ENCODE measurements at places on chromosomes 11 and 22.
A peak's percentile ranks its signal among the peaks of the same experiment; 100 is the strongest.

- DNase-seq: no peak
These were observed 76.0 kb upstream of the GALNT18 start for GRCh38 chr11:11697796-11698195.

DNA sequence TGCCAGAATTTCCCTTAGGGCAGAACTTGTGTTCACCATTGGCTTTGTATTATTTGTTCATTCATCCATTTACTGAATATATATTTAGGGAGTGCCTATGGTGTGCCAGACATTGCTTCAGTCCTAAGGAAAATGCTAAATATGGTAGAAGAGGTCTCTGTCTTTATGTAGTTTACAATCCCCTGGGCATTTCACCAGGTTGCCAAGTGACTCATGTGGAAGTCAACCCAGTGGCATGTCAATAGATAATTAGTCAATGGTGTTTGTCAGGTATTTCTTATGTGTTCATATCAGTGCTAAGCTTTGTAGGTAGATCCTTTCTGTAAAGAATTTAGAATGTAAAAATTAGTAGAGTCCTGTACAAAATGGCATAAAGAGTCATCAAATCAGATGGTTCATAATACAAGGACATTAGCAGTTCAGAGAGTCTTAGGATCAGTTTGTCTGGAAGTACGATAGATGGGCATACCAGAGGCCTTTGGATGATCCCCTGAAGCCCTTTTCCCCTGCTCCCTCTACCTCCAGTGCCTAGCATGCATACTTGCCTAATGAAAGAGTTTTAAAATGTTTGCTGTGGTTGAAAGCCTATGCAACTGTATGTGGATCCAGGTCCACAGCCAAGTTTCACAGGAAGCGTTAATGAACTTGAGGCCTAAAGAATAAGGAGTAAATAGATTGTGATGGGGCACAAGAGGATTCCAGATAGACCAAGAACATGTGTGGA, 58.5 kb upstream of the SESN3 start:
- no peak for DNase-seq

DNA sequence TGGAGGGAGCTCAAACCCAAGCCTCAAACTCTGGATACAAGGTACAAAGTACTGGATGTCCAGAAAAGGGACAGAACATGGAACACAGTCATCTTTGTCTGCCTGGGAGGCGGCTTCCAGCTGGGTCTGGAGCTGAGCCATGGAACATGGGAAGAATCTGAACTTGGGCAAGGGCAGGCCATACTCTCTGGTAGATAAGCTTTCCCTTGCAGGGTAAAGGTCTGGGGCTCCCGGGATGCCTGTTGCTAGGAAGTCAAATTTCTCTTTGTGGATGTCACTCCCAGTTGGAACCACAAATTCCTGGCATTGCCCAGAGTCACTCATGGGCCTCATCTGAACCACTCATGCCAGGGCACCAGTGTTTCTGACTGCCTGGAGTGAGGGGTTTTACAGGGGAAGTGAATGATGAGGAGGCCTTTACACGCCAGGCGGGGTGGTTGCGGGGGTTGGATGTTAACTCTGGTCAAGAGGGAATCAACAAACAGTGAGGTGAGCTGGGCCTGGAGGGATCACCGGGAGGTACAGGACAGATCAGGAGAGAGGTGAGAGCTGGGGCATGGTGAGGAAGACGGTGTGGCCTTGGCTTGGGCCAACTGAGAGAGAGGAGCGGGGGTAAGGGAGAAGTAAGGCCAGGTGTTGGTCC, 5.7 kb downstream of the FTH1 start:
- peak; percentile 53 for DNase-seq

- no peak for DNase-seq
These were observed 5.8 kb downstream of the SELENOO start for GRCh38 chr22:50206599-50206998.

- DNase-seq: peak; percentile 40
These were observed 7.0 kb downstream of the CHST1 start for GRCh38 chr11:45658292-45658991.

DNA sequence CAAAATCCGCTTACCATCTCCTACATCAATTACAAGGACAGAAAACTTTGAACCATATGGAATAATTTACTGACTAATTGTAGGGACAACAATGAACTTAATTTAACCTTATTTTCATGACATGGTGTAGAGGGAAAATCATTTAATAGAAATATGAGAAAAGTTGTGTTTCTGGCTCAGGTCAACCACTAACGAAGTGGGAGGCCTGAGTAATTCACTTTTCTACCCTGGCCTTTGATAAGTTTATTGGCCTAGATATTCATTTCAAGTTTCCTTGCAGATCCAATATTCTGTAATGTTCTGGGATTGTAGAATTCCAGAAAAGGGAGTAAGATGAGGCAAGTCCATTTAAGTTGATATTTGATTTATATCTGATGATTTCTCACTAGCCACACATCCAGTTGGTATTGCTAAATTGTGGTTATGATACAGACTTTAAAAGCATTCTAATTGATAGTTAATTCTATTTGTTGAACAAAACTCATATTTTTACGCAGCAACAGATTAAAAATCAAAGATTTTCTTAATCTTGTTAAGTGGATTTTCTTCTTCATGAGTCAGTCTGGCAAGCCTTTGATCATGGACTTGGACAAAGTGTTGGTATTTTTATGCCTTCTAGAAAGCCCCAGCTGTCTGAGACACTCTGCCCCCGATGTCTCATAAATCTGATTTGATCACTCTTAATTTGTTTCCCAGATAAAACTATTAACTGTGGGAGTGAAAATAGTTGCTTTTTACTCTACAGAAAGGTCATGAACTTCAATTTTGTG, 336.5 kb downstream of the TMEM135 start:
- DNase-seq: no peak

GRCh38 chr11:123507043-123507442, 77.0 kb downstream of the GRAMD1B start:
- DNase-seq: no peak

- no peak for DNase-seq
These were observed 31.2 kb downstream of the CD82 start for GRCh38 chr11:44596525-44597276.

DNA sequence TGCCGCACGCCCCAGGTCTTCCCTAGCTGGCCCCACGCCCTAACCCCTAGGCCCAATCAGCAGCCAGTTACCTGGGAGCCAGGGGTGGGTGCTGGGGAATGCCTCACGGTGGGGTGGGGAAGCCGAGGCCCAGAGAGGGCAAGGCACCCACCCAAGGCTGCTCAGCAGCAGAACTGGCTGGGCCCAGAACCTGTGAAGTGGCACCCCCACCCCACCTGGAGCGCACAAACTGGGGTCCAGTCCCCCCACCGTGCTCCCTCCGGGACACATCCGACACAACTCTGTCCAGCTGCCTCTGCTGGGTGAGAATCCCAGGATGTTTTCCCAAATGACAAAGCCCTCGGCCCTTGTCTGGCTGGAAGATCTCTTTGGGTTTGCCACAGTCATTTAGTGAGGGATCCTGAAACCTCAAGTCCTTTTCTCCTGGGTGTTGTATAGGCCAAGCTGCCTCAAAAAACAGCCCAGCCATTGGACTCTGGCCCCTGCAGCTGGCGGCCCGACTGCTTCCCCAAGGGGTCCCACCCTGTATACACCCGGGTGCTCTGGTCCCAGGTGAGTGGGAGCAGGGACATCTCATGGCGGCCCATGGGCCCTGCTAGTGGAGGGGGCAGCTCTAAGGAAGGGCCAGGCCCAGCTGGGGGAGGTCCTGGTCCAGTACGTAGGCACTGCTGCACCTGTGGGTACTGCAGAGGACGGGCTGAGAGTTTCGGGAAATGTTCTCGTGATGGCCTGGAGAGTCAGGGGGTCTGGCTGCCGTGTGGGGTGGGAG, 20.9 kb downstream of the TSSC4 start:
- no peak for DNase-seq

DNA sequence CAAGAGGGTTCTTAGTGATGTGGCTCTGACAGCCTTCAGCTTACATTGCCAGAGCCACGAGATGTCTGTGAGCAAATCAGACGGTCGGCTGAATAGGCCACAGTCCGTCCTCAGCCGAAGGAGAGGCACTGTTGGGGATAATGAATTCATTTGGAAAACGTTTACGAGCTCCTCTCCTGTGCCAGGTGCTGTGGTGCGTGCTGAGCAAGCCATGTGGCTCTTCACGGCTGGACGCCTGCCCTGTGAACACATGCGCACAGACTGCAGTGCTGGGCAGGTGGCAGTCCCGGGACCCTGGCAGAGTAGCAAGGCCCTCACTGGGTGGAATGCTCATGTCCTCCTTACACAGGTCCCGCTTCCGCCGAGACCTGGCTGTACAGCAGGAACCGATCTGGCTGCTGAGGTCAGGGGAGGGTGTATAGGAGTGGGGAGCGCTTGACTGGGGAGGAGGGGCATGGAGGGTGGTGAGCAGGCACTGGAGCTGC, 6.8 kb downstream of the TBC1D22A start:
- DNase-seq: no peak

DNA sequence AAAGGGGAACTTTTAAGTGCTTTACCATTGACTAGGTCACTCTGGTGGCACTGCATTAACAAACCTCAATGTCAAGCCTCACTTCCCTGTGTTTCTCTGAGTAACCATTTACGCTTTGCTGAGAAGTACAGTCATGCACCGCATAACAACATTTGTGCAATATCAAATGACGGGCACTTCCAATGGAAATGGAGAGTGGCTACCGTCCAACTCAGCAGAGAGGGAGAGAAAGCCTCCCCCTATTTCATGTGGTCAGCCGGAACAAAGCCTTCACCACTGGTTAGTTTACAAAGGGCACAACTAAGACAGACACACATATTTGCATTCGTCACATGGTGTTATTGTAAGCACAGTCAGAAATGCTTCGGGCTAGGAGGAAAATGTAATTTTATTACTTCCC, 117.3 kb downstream of the RASSF10 start:
- DNase-seq: no peak

DNA sequence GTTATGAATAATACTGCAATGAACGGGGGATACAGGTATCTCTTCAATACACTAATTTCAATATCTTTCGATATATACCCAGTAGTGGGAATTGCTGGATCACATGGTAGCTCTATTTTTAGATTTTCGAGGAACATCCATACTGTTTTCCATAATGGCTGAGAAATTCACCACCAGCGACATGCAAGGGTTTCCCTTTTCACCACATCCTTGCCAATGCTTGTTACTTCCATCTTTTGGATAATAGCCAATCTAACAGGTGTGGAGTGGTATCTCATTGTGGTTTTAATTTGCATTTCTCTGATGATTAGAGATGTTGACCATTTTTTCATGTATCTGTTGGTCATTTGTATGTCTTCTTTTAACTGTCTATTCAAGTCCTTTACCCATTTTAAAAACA, 5.9 kb downstream of the IL10RA start:
- no peak for DNase-seq

DNA sequence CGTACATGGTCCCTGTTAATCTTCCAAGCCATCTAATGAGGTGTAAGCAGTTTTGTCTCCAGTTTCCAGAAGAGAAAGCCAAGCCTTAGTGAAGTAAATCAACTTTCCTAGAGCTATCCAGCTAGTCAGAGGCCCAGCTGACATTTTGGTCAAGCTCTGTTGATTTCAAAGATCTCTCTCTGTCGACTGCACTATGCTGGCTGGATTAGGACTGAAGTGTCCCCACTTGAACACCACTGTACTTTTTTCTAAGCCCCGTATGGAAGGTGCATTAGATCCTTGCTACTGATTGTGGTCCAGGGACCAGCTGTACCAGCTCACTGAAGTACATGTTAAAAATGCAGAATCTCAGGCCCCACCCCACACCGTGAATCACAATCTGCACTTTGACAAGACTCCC, 176.5 kb upstream of the NAV2 start:
- no peak for DNase-seq

GRCh38 chr22:39316440-39317083, 2.9 kb downstream of the RPL3 start:
- DNase-seq: peak; percentile 80

DNA sequence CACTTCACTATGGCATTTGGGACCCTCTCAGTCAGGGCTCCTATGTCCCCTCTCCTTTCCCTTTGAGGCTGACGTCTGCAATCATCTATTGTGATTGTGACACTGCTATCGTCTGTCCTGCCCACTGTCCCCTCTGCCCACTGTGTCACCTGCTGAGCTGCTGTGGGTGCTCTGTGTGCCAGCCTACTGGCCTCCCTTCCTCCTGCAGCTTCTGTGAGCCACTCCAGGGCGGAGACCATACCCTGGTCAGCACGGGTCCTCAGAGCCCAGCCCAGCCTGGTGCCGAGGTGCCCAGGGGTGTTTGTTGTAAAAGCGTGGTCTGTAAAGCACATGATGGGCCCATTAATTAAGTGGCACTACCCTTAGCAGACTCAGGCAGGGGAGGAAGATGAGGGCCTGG, 29.4 kb downstream of the MPPED1 start:
- no peak for DNase-seq

- DNase-seq: no peak
These were observed 8.7 kb downstream of the IFITM10 start for GRCh38 chr11:1741741-1742140.

DNA sequence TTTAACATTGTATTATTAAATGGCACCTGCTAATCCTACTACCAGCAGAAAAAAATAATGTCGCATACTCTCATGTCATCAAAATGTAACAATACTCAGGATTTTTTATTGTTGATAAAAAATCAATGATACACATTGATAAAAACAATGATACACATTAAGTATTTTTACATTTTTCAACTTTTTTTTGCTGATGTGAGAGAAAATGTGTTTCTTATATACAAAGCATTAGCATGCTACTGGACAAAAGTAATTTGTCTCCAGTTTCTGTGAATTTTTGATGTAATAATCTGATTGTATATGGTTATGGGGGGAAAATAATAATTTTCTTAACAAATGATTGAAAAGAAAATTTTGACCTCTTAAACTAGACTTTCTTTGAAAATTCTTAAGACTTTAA, 1256.6 kb upstream of the CNTN5 start:
- no peak for DNase-seq

- peak; percentile 80 for DNase-seq
These were observed 743 bp downstream of the USP47 start for GRCh38 chr11:11842421-11843008.

DNA sequence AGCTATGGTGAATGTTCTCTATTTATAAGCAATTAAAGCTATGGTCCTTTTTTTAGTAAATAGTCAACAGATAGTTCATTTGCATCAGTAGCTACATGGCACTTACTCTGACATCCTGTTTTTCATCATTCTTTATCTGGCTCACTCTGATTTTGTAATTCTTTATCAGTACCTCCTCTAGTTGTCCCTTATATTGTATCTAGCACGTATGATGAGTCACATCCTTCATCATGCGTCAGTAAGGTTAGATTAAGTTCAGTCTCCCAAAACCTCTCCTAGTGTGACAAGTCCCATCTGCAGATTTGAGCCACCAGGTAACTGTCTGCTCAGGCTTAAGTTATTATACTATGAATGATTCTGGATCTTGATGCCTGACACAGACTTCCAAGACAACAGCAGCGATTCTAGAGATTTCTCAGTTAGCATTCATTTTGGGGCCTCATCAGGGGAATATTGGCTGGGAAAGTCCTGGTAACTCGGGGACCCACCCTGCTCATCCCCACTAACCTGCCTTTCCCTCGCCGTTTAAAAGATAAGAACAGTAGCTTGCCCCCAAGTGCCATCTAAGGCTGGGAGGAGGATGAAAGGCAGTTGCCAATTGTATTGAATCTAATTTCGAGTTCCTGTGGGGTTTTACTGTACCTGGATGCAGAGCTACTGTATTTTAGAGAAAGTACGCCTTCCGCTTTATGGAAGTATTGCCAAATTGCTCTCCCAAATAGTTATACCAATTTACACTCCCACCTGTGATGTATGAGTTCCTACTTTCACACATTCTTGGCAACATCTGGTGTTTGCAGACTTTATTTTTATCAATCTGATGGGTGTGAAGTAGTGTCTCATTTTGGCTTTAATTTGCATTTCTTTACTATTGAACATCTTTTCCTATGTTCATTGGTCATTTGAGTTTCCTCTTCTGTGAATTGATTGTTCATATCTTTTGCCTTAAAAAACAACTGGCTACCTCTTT, 55.9 kb downstream of the ZC3H12C start:
- DNase-seq: no peak

- DNase-seq: no peak
These were observed 10.7 kb downstream of the MCM5 start for GRCh38 chr22:35410663-35411034.

Measured in colonic mucosa (tissue), 4 donors.